ENCODE measurements at places on chromosomes 1 and 21. TPM values are rescaled to one million over a fixed set of nuclear protein-coding genes. Genes with fewer than 3 reads are reported as not detected.

CXADR gene
- total RNA-seq: 2.0 TPM

OR10Z1 gene
- total RNA-seq: not detected

OR2T29 gene
- not detected for total RNA-seq

GOLT1A gene
- not detected for total RNA-seq

EFCAB14 gene
- total RNA-seq: 27.5 TPM

Data from smooth muscle cell of bladder (primary cell).